GF-D8 (cell line): ENCODE measurements at places on chromosomes 16 and 17.
A peak's percentile ranks its signal among the peaks of the same experiment; 100 is the strongest.

- no peak for DNase-seq
Observed at GRCh38 chr16:1481906-1482835, 6.6 kb downstream of the PTX4 start.

- DNase-seq: no peak
Observed at GRCh38 chr16:78240459-78241222, 141.2 kb downstream of the WWOX start.

- no peak for DNase-seq
Observed at GRCh38 chr17:29138184-29138955, 41.8 kb downstream of the MYO18A start.

DNA sequence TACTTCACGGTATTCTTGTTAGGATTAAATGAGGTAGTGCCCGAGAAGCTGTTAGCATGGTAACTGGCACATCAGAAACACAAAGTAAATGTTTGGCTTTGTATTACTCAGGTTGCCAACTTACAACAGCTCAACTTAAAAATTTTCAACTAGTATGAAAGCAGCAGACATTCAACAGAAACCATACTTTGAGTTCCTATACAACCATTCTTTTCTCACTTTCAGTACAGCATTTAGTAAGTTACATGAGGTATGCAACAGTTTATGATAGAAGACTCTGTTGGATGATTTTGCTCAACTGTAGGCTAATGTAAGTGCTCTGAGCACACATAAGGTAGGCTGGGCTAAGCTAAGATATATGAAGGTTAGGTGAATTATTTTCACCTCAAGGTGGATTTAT, 7.7 kb downstream of the CENPN start:
- DNase-seq: no peak

GRCh38 chr16:85017151-85017550, 5.8 kb upstream of the ZDHHC7 start:
- DNase-seq: peak; percentile 63

GRCh38 chr17:4038076-4038475, 73.8 kb upstream of the ATP2A3 start:
- no peak for DNase-seq

DNA sequence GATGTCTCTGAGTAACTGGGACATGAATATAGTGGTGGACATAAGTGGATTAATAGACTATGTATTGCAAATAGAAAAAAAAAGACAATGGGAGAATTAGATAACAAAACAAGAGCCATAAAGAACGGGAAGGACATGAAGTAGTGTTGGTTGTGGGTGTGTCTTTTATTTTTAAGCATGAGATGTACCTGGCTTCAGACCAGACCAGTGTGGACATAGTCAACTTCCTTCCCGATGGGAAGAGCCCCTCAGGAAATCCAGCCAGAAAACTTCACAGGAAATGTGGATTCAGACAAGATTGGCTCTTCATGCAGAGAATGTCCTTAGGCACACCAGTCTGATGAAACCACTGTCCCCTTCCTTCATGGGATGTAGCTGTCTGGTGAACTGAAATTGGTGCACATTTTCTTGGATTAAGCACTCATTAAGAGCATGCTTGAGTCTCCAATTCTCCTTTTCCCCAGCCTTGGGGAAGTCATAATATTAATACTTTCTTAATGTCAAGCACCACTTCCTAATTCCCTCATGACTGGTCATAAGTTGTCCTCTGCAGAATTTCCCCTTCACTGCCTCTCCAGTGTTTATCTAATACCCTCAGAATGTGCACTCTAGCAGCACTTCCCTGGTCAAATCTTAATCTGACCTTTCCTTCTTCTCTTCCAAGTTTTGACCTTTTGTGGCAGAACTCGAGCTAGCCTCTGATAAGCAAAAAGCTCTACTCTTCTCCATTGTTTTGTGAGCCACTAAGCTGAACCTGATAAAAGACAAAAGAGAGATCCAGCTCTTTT, 350.6 kb upstream of the MAF start:
- no peak for DNase-seq

- no peak for DNase-seq
Observed at GRCh38 chr16:14196539-14196938, 125.4 kb downstream of the MRTFB start.

DNA sequence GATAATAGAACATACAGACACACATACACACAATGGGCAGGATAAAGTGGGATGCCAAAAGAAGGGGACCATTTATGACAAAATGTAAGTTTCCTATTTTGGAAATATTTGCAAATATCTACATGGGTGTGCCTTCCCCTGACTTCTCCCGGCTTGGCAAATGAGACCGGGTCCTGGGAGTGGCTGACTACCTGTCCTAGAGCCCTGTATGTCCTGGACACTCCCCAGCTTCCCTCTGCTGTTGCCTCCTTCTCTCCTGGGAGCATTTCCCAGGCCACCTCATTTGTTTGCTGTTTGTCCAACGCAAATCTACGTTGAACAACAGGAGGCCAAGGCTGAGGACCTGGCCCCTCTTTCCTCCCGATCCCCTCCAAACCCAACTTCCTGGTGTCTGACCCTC, 16.9 kb downstream of the PECAM1 start:
- DNase-seq: no peak
